ENCODE measurements at places on chromosomes 3 and 15.

DNA sequence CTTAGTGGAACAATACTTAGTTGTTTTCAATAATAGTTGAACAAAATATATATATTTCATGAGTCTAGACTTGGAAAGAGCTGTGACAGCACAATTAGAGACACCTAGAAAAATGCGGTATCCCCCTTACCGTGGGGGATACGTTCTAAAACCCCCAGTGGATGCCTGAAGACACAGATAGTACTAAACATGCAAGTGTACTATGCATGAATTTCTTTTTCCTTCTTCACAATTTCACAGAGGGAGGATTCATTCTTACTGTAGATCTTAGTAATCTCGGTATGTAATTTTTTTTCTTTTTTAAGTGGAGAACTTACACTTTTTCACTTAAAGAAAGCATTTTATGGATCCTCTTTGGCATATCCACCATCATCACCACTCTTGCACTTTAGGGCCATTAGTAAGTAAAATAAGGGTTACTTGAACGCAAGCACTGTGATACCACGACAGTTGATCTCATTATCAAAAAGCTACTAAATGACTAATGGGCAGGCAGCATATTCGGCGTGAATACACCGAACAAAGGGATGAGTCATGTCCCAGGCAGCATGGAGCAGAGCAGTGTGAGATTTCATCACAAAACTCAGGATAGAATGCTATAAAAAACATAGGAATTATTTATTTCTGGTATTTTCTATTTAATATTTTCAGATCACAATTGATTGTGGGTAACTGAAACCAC is 72.3 kb upstream of the ZNF280D start:
- no peak for DNase-seq

GRCh38 chr15:34808016-34808415 is 12.7 kb upstream of the ACTC1 start:
- DNase-seq, result no peak

DNA sequence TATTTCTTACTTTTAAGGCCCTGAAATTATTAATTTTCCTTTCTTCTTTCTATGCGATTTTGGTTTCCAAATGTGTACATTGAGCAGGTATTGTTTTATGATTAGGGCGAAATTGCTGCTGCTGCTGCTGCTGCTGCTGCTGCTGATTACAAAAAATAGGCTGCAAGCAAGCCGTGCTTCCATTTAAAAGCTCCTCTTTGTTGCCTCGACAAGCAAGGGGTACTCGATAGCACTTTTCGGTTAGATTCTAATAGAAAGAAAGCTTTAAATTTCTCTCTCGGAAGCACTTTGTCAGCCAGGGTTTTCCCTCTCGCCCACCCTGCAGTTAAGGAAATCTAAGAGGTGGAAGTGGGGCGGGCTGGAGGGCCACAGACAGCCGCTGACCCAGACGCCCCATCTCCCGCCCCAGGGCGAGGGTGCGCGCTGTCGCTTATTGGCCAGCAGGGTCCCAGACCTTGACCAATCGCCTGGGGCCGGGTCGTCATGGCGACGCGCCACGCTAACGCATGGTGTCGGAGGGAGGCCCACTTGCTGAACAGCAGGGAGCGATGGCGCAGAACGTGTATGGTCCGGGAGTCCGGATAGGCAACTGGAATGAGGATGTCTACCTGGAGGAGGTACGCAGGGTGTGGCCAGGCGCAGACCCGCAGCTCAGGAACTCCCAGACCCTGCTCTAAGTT is at the start of gene CFAP161:
TSS of gene CFAP161 (plus strand) at position 489 of the 680 bp plus-strand sequence. CDS start at position 549, 60 bp downstream.
- no peak for DNase-seq

DNA sequence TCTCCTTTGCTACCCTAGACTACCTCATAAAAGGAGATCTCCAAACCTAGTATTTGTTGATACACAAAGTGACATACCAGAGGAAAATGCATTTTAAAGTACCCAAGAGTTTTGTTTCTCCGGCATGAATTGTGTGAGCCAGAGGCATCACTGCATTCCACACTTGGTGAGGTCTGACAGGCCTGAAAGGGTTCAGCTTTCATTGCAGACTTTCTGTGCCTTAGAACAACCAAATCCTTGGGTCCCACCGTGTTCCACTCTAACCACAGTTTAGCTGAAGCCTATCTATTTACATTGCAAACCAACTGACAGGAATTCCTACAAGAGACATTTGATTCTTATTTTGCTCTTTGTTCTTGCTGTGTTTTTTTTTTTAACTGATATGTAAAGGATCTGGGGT is 21.0 kb upstream of the EID1 start:
- DNase-seq, result no peak

DNA sequence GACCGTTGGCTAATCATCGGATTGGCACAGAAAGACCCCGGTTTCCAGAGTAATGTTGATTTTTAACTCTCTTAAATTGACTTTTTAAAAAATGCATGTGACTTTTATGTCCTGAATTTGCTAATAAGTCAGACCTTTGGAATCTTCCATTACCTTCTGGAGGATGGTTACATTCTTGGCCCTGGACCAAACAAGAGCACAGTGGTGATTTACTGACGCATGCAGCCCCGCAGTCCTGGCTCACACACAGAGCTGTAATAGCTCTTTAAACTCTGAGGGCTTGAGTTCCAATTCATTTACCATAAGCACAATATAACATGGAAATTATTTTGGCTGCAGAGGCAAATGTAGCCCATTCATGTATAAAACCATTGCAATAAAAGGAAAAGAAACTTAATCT is 25.1 kb downstream of the SOX14 start:
- DNase-seq, result no peak

GRCh38 chr3:123834631-123835030 is 49.5 kb downstream of the MYLK start:
- DNase-seq, result no peak

DNA sequence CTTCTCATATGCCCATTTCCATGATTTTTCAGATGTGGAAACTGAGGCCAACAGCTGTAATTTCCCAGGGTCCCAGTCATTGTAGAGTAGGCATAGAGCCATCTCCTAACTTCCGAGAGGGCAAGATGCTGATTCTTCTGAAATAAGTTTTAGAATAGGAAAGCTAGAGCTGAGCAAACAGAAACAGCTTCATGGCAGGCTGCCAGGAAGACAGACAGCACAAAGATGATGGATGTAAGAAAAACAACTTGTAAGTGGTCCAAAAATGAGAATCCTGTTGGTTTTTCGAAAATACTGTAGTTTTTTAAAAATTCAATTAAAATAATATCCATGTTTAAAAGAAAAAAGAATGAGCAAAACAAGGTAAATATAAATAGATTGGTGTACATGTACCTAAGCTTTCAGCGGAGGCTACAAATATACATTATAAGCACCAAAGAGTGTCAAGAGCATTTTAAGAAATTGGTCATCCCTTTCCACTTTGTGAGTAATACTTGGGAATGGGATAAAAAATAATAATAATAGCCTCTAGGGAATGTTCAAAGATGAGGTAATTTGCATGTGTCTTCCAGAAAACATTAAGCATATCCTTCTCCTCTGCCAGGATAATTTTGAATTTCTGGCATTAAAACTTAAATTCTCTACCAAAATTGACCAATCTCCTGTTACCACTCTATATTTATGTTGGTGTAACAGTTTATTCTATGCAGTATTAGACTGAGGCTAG is 406.6 kb downstream of the MECOM start:
- DNase-seq, result no peak

All from GM12878 (cell line).